ENCODE measurements at places on chromosomes 5 and 9. TPM values are rescaled to one million over a fixed set of nuclear protein-coding genes. Genes with fewer than 3 reads are reported as not detected.

Gene ZMAT2
- polyA plus RNA-seq = 79.2 TPM

Gene AFAP1L1
- 6.4 TPM for polyA plus RNA-seq

Gene SPATA31C1
- not detected for polyA plus RNA-seq

Gene PCDHA6
- polyA plus RNA-seq = 0.12 TPM

Gene CHMP5
- 185 TPM for polyA plus RNA-seq

Gene SH3RF2
- 23.6 TPM for polyA plus RNA-seq

Gene RNF183
- polyA plus RNA-seq = not detected

Gene HMCN2
- 10.6 TPM for polyA plus RNA-seq

Gene BRINP1
- 0.19 TPM for polyA plus RNA-seq

Gene GNA14
- polyA plus RNA-seq = 1.7 TPM

Gene DRD1
- not detected for polyA plus RNA-seq

Gene SV2C
- 1.6 TPM for polyA plus RNA-seq

Gene IQGAP2
- 46.3 TPM for polyA plus RNA-seq

Gene SEMA6A
- polyA plus RNA-seq = 13.2 TPM

Gene ASPN
- 1.6 TPM for polyA plus RNA-seq

Gene C9
- not detected for polyA plus RNA-seq

Data from small intestine (tissue), 16 donors.